ENCODE measurements at places on chromosomes 1 and 21. TPM values are rescaled to one million over a fixed set of nuclear protein-coding genes. Genes with fewer than 3 reads are reported as not detected.

Gene GBP6
- total RNA-seq = not detected

Gene LCE6A
- total RNA-seq = not detected

Gene ATP1A4
- total RNA-seq = not detected

Gene SHISA4
- 4.4 TPM for total RNA-seq

Gene CD5L
- 11.9 TPM for total RNA-seq

Gene DENND2C
- 4.7 TPM for total RNA-seq

Gene CFHR2
- total RNA-seq = 295 TPM
